ENCODE measurements at places on chromosomes 7 and 10.

DNA sequence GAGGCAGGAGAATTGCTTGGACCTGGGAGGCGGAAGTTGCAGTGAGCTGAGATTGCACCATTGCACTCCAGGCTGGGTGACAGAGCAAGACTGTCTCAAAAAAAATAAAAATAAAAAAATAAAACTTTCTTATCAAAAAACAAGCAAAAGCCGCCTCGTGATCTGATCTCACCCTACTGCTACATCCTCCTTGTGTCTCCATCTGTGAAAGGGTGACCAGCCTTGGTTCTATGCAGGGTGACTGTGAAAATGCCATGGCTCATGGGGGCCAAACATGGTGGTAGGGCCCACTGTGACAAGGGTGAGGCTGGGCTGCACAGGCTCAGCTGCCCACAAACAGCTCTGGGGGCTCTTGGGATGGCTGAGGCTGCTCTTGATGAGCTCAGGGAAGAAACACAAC, 968 bp upstream of the OPN4 start:
- DNase-seq = no peak

GRCh38 chr7:50655020-50655419, 89.8 kb upstream of the DDC start:
- DNase-seq = no peak

DNA sequence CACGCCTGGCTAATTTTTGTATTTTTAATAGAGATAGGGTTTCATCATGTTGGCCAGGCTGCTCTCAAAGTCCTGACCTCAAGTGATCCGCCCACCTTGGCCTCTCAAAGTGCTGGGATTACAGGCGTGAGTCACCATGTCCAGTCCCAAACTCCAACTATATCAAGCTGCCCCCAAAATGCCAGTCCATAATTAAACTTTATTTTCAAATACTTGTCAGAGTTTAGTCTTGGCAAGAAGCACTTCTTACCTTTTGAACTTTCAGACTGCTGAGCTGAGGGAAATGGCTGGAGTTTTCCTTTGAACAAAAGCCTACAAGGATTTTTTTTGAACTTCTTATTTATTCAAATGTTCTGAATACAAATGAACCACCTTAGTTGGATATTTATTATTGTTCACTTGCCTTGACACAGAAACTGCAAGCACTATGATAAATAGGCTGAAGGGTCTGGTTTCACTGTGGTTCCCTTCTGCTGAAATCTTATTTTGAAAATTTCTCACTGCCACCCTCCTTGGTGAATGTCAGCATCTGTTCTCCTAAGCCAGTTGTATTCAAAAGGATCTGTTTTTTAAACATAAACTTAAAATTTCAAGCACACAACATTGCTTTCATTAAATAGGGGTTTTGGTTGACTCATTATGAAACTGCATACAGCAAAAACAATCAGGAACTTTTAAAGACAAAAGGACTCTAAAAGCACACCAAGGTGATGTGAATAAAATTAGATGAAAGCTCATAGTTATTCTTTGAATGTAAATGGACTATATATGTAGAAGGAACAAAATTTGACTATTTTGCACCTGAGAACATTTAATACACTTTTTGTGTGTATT, 101.7 kb upstream of the SLC26A5 start:
- peak; percentile 7 for DNase-seq

DNA sequence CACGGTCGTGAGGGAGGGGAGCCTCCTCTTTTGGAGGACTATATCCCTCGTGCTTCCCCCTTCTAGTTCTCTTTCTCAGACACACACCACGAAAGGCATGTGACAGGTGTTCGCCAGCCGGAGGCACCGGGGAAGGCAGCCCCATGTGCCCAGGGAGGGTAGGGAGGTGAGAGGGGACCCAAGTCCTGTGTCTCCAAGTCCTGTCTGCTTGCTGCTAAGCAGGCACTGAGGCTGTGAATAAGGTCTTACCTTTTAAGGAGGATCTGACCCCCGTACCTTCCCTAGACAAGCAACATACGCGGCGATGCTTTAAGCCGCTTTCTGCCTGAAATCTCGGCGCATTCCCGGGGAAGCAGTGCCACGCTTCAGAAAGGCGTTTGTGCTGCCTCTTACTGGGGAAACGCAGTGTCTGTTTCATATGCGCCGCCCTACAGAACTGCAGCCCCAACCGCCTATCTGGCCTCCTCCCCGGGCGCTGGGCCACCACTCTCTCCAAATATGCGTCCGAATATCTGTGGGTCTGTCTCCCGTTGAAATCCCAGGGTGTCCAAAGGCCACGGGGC, 770 bp downstream of the PLXNA4 start:
- peak; percentile 29 for DNase-seq

DNA sequence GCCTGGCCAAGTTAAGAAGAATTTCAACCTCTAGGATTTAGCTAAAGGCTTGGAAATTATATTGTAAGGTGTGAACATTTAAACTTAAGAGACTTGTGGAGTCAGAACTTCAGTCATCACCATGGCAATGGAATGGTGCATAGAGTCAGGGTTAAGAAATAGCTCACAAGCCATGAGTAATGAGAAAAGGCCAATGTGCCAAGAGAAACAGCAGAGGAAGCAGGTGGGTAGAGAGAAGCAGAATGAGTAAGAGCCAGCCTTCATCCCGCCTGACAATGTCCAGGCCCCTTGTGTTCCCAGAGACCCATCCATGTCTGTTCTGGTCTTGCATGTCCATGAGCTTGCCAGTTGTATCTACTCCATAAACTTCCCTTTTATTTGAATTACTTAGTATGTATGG, 62.6 kb upstream of the TBX20 start:
- no peak for DNase-seq

All from fibroblast of mammary gland (primary cell).